Motor neuron (in vitro differentiated cells): ENCODE measurements at places on chromosomes 6 and 20. TPM values are rescaled to one million over a fixed set of nuclear protein-coding genes. Genes with fewer than 3 reads are reported as not detected.

- ATAC-seq: no peak
Observed at GRCh38 chr6:133809406-133809805, 79.5 kb upstream of the TCF21 start.

GRCh38 chr6:95203153-95203754, 374.1 kb upstream of the MANEA start:
- ATAC-seq: no peak

GRCh38 chr6:166936079-166936787, 20.1 kb downstream of the RNASET2 start:
- no peak for ATAC-seq

TREML2 gene
- 0.39 and 0.47 TPM in 2 replicates for total RNA-seq

AHI1 gene
- total RNA-seq: 141 and 166 TPM in 2 replicates

CCN5 gene
- 0.43 and 0.74 TPM in 2 replicates for total RNA-seq

TMEM200A gene
- total RNA-seq: 5.9 and 6.1 TPM in 2 replicates

WDR46 gene
- 49.0 and 50.0 TPM in 2 replicates for total RNA-seq
